NCI-H2107 (cell line): ENCODE measurements at places on chromosomes 5 and 9.

DNA sequence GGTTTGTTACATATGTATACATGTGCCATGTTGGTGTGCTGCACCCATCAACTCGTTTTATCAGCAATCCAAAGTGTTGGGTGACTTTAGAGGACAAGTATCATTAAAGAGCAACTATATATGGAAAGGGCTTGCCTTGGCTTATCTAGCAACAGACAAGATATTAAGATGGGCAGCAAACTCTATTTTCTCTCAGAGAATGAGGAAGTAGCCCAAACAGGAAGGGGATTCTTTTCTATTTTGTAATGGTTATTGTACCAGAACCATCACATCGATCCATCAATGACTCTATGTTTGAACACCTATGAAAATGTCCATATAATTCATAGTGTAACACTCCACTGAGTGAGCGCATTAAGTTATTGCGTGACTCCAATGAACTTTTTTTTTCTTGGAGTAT is 260.1 kb upstream of the SLC24A2 start:
- no peak for DNase-seq

DNA sequence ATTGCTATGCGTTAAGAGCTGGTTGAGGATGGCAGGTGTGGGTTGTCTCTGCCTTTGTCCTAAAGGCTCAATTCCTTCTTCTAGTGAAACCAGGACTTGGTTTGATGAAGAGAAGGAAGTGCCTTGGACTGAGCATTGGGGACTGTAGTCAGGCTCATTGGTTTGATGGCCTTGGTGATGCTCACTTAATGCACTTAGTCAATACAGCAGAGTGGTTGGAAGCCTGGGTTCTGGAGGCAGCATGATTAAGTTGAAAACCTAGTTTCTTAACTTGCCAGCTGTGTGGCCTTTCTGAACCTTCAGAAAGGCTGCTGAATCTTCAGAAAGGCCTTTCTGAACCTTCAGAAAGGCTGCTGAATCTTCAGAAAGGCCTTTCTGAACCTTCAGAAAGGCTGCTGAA is 52.4 kb downstream of the PTTG1 start:
- DNase-seq: no peak

DNA sequence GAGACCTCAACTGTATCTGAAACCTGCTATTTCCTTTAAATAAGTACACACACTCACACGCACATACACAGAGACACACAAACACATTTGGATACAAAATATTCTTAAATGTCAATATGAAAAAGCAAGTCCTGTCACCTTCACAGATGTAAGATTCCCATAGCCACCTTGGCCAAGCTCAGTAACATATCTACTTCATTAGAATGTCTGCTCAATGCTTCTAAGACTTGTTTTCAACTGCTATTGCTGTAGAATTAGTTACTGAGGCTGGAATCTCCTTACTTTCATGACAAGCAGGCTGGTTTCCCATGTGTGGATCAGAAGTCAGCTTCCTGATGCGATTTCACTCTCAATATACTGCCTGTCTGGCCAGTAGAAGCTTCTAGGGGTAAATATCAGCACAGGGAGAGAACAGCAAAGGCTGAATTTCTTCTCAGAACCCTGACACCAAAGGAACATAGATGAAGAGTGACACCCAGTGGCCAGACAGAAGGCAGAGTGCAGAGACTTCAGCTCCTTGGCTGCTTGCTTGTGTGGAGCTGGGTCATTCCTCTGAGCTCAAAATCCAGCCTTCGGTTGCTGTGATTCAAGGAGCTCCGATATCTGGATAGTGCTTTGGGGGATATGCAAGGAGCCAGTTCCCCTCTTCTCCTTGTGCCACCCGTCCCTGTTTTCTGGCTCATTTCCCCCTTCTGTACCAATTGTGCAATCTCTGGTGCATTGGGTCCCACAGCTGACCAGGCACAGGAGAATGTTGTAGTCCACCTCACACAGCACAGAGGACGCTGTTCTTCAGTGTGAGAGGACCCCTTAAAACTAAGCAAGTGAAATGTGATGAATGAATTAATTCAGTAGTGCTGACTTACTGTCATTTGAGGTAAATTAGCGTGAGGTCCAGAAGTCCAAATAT is 26.6 kb upstream of the ABLIM3 start:
- DNase-seq: peak; percentile 1

GRCh38 chr9:134774410-134774809 is 106.2 kb upstream of the FCN2 start:
- DNase-seq: no peak

DNA sequence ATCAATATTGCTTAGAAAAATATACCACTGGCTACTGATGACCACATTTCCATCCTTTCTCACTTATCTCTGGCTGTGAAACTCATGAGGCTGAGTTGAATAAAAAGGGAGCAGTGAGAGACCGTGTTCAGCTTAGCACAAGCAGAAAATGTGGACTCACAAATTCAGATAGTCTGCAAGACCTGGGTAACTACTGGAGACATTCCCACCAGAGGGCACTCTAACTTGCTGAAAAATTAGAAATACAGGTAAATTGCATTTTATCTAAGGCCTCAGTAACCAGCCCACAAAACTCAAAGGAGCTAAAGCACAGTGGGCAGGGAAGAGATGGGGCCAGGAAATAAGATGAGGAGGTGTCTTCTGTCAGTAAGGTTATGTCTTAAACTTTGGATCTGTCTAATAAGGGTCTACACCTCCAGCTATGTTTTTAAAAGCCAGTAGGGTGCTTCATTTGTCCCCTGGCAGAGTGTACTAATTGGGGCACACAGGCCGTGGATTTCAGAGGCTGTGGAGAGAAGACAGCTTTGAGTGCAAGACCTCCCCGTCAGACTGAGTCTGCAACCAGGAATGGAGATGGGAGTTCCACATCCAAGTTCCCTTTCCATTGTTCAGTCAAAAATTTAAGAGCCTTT is 8.7 kb upstream of the NDUFB6 start:
- peak; percentile 18 for DNase-seq

DNA sequence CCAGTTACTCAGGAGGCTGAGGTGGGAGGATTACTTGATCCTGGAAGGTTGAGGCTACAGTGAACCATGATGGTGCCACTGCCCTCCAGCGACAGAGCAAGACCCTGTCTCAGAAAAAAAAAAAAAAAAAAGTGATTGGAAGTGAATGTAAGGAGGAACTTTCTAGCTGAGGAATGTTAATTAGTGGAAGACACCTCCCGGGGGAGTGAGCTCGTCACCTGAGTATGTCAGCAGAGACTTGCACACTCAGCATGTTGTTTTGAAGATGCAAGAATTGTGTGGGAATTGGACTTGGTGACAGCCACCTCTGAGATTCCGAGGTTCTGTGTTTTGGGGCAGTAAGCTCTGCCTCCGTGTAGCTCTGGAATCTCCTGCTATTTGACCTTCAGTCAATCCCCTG is 3.6 kb downstream of the SYNPO start:
- no peak for DNase-seq

GRCh38 chr9:131382850-131383729 is 10.8 kb upstream of the PRRC2B start:
- DNase-seq: peak; percentile 69

- DNase-seq: no peak
Measured at GRCh38 chr5:11724940-11725339, 179.3 kb downstream of the CTNND2 start.

DNA sequence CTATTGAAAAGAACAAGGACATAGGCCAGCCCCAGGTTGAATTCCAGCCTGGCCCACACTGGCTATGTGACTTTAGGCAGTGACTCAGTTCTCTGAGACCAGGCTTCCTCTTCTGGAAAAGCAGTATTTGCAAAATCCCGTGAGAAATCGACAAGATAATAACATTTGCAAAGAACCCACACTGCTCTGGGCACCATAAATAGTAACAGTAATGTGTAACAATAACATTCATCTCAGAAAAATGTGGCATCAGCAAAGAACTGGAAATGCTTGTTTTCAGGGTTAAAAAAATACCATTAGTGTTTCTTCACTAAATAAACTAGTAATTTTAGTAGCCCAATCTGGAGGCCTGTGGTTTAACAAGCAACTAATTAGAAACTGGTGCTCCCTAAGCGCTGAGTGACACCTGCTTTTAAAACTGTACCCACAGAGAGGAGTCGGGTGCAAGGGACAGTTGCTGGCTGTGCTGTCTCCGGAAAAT is 148.4 kb downstream of the TTLL11 start:
- DNase-seq: no peak

GRCh38 chr9:133342570-133342969 is 5.4 kb downstream of the MED22 start:
- no peak for DNase-seq

DNA sequence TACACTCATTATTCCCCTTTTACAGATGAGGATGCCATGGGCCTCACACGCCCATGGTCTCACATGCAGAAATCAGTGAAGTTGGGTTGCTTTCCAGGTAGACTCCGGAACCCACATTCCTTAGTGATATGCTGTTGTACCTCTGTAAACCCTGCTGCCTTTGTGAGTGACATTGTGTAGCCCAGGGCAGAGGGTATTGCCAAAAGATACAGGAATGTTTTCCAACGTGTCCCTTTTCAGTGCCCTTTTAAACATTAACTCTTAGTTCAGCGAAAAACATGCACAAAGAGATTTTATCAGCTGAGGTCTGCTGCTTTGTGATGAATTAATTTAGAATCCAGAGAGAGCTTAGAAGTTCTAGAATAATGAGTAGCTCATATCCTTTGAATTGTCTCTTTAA is 38.3 kb upstream of the TRMT10B start:
- DNase-seq: no peak

GRCh38 chr5:61279725-61280124 is 52.3 kb upstream of the ZSWIM6 start:
- DNase-seq: no peak

- DNase-seq: peak; percentile 86
Measured at GRCh38 chr9:132411091-132411508, 1.1 kb downstream of the CFAP77 start.

- DNase-seq: no peak
Measured at GRCh38 chr5:148070621-148071020, 6.8 kb downstream of the SPINK5 start.

GRCh38 chr5:180641566-180641900 is 7.9 kb downstream of the FLT4 start:
- no peak for DNase-seq

DNA sequence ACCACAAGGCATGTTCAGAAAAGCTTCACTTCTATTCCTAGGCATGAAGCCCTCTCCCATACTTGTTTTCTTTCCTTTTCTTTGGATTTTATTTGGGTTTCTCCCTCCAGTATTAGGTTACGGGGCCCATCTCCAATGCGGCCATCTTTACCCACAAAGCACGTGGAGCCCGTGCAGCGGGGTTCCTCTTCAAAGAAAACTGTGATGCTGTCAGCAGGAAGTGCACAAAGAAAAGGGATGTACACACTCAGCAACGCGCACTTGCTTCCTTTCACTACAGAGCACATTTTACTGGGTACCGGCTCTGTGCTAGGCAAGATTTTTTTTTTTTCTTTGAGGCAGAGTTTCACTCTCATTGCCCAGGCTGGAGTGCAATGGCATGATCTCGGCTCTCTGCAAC is 106.6 kb downstream of the COL23A1 start:
- no peak for DNase-seq

- no peak for DNase-seq
Measured at GRCh38 chr9:98502976-98503325, 205.8 kb downstream of the GABBR2 start.

- no peak for DNase-seq
Measured at GRCh38 chr9:26033336-26033735, 355.1 kb upstream of the TUSC1 start.

GRCh38 chr9:114096041-114096511 is 3.0 kb downstream of the KIF12 start:
- DNase-seq: no peak
